GM18507 (cell line): ENCODE measurements at places on chromosomes 4 and X.

DNA sequence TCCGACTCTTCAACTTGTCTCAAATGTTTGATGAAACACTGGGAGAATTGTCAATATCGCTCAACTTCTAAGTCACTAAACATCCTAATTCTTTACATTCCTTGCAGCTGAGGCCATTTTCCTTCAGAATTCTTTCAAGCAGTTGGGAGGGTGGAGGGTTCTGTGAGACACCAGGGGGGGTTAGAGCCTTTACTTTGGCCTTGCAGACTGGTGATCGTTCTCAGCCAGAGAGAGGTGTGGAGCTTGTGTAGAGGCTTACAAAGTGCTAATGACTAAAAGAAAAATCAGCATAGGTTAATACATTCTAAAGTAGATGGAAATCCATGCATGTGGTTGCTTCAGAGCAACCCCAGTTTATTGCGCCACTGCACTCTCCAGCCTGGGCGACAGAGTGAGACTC lies 21.3 kb upstream of the SOX3 start:
- DNase-seq: no peak

GRCh38 chr4:9976781-9977180 lies 44.5 kb downstream of the SLC2A9 start:
- DNase-seq: no peak

DNA sequence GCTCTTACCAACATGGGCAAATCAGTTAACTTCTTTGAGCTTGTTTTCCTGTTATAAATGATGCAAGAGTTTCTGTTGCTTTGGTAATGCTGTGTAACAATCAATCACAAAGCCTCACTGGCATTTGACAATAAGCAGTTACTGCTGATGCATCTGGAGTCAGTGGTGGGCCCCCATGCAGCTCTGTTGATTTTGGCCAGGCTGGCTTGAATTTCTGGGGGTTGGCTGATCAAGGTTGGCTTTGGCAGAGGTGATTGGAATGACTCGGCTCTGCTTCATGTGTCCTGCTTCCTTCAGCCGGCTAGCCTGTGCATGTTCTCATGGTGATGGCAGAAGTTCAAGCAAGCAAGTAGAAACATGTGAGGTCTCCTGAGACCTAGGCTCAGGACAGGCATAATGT lies 90.4 kb downstream of the PHEX start:
- DNase-seq: no peak

GRCh38 chr4:29066861-29067260 lies 1653.3 kb upstream of the PCDH7 start:
- DNase-seq: no peak

DNA sequence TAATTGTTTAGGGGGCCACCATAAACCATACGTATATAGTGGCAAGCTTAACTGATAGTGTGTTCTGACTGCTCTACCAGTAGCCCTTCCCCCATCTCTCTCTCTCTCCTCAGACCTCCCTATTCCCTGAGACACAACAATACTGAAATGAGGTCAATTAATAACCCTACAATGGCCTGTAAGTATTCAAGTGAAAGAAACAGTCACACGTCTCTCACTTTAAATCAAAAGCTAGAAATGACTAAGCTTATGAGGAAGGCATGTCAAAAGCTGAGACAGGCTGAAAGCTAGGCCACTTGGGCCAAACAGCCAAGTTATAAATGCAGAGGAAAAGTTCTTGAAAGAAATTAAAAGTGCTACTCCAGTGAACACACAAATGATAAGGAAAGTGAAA lies 78.0 kb downstream of the PRDM5 start:
- no peak for DNase-seq

GRCh38 chr4:3486541-3487540 lies 23.7 kb downstream of the DOK7 start:
- DNase-seq: no peak

GRCh38 chrX:84865113-84865512 lies 138.6 kb upstream of the APOOL start:
- DNase-seq: no peak

DNA sequence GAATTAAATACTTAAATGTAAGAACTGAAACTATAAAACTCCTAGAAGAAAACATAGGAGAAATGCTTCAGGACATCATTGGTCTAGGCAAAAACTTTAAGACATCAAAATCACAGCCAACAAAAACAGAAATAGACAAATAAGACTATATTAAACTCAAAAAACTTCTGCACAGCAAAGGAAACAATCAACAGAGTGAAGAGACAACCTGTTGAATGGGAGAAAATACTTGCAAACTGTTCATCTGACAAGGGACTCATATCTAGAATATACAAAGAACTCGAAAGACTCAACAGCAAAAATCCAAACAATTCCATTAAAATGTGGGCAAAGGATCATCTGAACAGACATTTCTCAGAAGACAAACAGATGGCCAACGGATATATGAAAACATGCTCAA lies 16.2 kb upstream of the DSPP start:
- DNase-seq: no peak

- no peak for DNase-seq
These were observed 28.1 kb downstream of the ADAM29 start for GRCh38 chr4:174946246-174946645.

DNA sequence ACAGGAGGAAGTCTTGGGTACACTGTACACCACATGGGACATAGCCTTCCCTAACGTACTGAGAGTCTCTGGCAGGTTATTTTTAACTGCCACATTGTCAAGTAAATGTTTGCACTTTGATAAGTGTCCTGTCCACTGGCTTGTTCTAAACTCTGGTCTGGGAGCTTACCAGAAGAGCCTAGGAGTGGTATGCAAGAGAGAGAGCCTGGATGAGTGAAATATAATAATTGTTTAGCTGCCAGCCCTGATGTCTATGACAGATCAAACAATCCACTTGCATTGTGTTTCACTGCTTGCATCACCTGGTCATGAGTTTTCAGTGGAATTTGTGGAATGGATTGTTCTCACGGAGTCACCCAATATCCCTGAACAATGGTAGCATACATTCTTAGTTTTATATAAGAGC lies 91.6 kb downstream of the SHROOM3 start:
- DNase-seq: no peak

- no peak for DNase-seq
These were observed 35.4 kb upstream of the SPP1 start for GRCh38 chr4:87939978-87940690.

GRCh38 chr4:37243722-37244582 lies 591 bp upstream of the NWD2 start:
- no peak for DNase-seq

DNA sequence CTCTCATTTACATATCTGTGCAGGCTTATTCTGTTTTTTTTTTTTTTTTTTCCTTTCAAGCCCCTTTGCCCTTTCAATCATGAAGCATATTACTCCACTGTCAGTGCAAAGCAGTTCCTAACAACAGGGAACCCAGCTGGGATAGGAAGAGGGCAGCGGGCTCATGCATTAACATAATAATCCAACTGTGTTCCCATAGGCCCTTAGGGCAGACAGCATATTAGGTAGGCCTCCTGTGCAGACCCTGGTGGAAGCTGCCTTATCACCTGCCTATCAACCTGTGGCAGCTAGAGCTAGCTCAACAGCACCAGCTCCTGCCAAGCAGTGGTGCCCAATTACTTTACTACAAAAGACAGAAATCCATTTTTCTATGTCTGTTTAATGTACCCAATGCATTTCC lies 49.3 kb downstream of the SLC10A7 start:
- no peak for DNase-seq

GRCh38 chr4:189376901-189377300 lies 563.8 kb upstream of the FRG1 start:
- no peak for DNase-seq

DNA sequence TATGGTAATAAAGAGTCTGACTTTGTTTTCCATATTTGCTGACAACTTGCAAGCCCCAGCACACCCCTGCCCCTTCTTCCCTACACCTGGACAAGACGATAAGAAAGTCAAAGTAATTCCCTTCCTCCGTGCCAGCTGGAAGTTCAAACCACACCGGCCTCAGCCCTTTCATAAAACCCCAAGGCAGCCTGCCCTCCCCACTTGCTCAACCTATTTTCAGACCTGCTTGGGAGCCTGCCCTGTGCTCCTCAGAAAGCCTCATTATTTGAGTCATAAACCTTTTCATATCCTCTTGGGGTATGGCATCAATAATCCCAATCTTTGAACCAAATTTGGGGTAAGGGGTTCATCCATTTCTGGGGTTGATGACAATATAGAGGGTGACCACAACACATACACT lies 29.5 kb downstream of the NIPAL1 start:
- DNase-seq: no peak
